ENCODE measurements at places on chromosomes 2 and 18.

DNA sequence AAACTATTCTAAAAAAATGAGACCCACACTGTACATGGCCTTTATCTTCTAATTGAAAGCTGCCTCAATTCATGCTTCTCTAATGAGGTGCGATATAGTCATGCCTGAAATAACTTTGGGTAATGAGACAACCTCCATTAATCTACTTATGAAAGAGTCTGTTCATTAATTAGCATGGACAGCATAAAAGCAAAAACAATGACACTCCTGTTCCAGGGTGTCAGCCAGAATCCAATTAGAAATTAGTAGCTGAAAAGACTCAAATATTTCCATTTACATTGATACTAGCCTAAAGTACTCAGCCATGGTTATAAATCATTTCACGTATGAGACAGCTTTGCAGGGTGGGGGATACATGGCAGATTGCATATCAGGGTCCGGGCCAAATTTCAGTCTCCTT is 288.7 kb downstream of the AKAIN1 start:
- no peak overlapping the region for H3K27ac ChIP-seq
- no peak overlapping the region for H3K4me3 ChIP-seq
- H3K4me1 ChIP-seq: no peaks in the 10 kb centered on the region
- no peak for DNase-seq

GRCh38 chr2:181058378-181059269 is 78.2 kb downstream of the UBE2E3 start:
- no peaks in the 10 kb centered on the region for H3K27me3 ChIP-seq
- no peak overlapping the region for H3K27ac ChIP-seq
- DNase-seq: peak; percentile 21

DNA sequence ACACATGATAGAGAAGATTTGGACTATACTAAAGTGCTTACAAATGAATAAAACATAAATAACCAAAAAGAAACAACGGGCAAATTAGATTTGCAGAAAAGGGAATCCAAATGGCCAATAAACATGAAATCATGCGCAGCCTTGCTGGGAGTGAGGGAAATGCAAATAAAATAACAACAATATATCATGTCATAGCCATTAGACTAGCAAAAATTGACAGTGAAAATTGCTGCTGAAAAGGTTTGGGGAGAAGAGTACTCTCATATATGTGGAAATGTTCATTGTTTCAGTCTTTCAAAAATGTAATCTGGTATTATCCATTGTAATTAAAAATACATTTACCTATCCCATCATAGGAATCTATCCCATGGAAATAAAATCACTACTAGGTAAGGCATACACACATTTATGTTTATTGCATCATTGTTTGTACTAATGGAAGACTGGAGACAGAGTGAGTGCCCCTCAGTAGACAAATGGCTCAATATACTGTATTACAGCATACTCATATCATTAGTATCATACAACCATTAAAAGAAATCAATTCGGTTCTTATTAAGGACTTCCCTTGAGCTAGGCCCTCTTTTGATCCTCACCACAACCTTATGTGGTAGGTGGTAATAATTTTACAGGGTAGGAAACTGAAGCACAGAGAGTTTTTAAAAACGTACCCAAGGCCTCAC is 94.1 kb upstream of the MSTN start:
- no peak for DNase-seq
- no peak overlapping the region for H3K4me3 ChIP-seq
- H3K27ac ChIP-seq: no peak overlapping the region
- H3K36me3 ChIP-seq: no peaks in the 10 kb centered on the region

DNA sequence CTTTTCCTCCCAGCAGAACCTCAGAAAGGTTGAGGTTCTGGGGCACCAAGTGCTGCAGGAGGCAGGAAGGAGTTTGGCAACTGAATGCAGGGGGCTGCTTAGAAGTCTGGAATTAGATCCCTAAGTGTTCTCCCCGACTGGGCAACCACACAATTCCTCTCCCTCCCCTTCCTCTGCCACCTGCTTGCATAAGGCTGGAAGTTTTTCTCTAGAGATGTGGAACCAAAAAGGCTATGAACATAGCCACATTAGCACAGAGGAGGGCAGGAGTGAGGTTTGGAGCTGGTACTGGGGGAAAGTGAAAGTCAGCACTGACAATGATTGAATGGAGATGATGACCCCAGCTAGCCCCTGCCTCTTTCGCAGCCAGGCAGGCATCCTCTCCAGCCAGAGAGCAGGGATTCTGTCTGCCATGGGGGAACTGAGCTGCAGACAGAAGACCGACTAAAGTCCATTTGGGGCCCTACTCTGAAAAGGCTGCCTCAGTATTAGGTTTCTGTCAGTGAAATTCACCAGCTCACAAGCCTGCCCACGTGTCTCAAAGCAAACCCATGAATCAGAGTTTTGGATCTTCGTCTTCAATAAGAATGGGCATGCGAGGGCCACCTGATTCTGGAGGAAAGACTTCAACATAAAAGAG is 87.9 kb upstream of the ITGA6 start:
- no peaks in the 10 kb centered on the region for H3K36me3 ChIP-seq
- no peaks in the 10 kb centered on the region for H3K27me3 ChIP-seq
- DNase-seq: no peak
- no peaks in the 10 kb centered on the region for H3K4me1 ChIP-seq
- no peak overlapping the region for H3K27ac ChIP-seq

DNA sequence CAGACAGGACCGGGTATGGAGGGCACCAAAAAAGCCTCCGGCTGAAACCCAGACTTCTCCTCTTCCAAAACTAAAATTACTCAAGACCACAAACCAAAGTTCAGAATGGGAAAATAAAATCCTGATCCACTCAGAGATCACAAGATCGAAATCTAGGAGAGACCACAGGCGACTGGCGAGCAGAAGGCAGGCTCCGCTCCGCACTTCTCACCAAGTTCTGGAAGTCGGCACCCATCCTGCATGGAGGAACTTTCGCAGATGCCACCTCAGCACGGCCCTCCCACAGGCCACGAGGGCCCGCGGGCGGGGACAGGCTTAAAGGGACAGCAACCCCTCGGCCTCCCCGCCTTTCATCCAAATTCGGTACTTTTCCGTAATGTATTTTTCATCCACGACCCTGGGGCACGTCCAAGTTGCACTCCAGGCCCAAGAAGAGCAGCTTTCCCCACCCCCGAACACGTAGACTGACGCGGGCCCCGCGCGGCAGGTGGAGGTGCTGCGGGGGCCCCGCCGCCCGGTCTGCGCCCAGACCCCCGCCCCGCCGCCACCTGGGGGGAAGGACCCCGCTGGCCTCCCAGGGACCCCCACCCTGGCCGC is 43.7 kb downstream of the HDLBP start:
- H3K36me3 ChIP-seq: peaks cover 14% of the 10 kb centered on the region
- peak overlapping the region; percentile 97 for H3K27ac ChIP-seq
- peak; percentile 94 for DNase-seq
- peaks cover 45% of the 10 kb centered on the region for H3K4me1 ChIP-seq

DNA sequence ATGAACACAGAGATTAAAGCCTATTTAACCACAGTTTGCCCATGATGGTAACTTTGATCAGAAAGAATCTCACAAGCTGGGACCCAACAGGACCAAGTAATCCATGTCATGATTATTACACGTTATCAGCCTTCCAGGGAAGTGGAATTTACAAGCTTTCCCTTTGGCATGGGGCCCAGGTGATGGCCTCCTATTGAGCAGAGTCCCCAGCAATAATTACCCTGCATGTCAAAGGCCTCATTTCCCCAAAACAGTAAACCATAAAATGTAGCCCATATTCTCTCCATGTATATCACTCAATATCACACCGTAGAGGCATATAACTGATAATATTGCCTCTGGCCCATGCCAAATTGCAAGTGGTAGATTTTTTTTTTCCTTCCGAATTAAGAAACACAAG is 38.9 kb downstream of the PRKRA start:
- no peak overlapping the region for H3K4me3 ChIP-seq
- peaks cover 11% of the 10 kb centered on the region for H3K4me1 ChIP-seq
- H3K27ac ChIP-seq: no peak overlapping the region
- DNase-seq: no peak
- H3K36me3 ChIP-seq: no peaks in the 10 kb centered on the region
- H3K27me3 ChIP-seq: no peaks in the 10 kb centered on the region

- no peaks in the 10 kb centered on the region for H3K27me3 ChIP-seq
- H3K36me3 ChIP-seq: no peaks in the 10 kb centered on the region
- H3K4me1 ChIP-seq: no peaks in the 10 kb centered on the region
- H3K4me3 ChIP-seq: no peak overlapping the region
These were observed 100.4 kb downstream of the CCDC141 start for GRCh38 chr2:178949584-178949983.

GRCh38 chr2:29317077-29317517 is 201.9 kb downstream of the CLIP4 start:
- no peak overlapping the region for H3K27ac ChIP-seq
- H3K27me3 ChIP-seq: peaks cover 38% of the 10 kb centered on the region

DNA sequence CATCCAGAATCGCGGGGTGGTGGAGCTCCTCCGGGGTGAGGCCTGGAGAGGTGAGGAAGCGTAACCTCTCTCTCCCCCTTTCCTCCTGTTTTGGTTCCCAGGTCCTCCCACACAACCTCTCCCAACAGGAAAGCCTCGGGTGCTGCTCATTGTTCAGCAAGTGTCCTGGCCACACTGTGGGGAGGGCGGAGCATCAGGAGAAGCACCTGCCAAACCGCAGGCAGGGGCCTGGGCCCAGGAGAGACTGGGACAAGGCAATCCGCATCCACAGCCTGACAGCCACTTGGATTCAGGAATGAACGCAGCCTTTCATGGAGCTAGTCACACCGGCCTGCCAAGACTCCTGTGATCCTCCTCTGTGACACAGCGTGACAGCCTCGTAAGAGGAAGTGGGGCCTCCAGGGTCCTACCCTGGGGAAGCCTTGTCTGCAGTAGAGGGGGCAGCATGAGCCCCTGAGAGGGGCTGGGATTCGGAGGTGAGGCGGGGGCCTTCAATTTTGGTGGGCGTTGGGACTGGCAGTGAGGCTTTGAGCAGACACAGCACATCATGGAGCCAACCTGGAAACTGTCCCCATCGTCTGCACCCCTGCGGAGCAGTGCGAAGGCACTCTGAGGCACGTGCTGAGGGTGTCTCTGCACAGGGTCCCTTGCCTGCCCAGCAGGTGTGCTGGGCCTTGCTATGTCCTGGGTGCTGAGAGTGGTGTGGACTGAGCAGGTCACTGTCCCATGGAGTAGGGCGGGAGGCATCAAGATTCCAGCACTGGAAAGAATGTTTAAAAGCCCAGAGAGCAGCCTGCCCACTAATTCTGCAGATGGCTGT is 62.2 kb downstream of the EDAR start:
- H3K4me3 ChIP-seq: no peak overlapping the region
- peaks cover 21% of the 10 kb centered on the region for H3K27me3 ChIP-seq
- no peak overlapping the region for H3K27ac ChIP-seq
- no peaks in the 10 kb centered on the region for H3K36me3 ChIP-seq
- H3K4me1 ChIP-seq: no peaks in the 10 kb centered on the region

DNA sequence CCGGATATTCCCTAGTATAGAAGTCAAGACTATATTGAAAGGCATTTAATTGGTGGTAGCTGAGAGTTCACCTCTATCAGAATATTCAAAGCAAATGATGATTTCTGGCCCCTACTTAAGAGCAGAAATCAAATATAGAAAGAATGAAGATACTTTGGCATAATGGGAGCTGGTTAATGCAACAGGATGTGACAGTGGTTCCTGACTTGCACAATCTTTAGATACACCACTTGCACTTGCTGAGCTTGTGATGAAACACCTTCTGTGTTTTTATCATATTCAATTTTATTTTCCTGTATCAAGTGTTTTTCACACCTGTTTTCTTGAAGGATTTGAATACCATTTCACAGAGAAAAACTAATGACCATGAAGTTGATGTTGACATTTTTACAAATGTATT is 124.1 kb upstream of the CDH19 start:
- H3K4me1 ChIP-seq: no peaks in the 10 kb centered on the region
- H3K27ac ChIP-seq: no peak overlapping the region
- no peak for DNase-seq
- H3K27me3 ChIP-seq: no peaks in the 10 kb centered on the region

- no peaks in the 10 kb centered on the region for H3K36me3 ChIP-seq
- DNase-seq: no peak
- H3K4me1 ChIP-seq: no peaks in the 10 kb centered on the region
- no peak overlapping the region for H3K27ac ChIP-seq
These were observed 171.4 kb upstream of the EPAS1 start for GRCh38 chr2:46125798-46126197.

- no peak overlapping the region for H3K27ac ChIP-seq
- no peaks in the 10 kb centered on the region for H3K27me3 ChIP-seq
- H3K4me3 ChIP-seq: no peak overlapping the region
- DNase-seq: no peak
- no peaks in the 10 kb centered on the region for H3K4me1 ChIP-seq
These were observed 3.4 kb downstream of the FANCL start for GRCh38 chr2:58237741-58238140.

DNA sequence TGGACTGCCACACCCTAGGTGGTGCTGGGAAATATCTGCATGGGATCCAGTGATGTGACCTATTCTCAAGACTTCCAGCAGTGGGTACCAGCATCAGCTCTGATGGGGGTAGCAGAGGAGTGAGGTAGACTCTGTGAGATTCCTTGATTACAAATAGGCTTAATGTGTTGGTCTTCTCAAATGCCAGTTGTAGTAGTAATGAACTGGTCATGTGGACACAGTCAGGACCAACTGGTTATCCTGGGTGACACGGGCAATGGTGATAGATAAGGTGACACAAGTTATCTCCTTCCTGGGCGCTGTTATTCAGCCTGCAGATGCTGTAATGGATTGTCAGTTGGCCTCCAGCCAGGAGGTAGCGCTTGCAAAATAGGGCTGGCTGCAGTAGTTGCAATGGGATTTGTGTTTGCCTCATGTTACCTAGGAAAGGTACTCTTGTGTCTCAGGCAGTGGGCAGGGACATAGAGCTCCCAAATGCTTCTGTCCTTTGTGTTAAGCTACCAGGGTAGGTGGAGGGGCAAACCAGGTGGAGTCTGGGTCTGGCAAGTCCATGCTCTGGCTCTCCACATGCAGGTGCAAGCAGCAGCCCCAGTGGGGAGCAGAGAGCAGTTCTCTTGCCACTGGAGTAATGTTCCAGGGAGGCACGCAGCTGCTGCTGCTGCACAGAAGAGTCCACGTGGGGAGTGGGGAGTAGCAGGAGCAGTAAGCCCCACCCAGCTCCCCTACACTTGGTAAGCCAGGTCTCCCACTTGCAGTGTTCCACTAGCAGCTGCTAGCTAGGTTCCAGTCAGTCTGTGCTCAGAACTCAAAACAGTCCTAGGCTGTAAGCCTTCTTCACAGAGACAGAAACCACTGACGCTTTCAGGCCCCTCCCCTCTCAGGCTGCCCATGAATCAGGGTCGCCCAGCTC is 505.4 kb upstream of the DDX18 start:
- H3K36me3 ChIP-seq: no peaks in the 10 kb centered on the region
- no peaks in the 10 kb centered on the region for H3K4me1 ChIP-seq
- no peak overlapping the region for H3K27ac ChIP-seq

- no peak overlapping the region for H3K4me3 ChIP-seq
- H3K4me1 ChIP-seq: no peaks in the 10 kb centered on the region
- H3K27me3 ChIP-seq: no peaks in the 10 kb centered on the region
- H3K36me3 ChIP-seq: no peaks in the 10 kb centered on the region
- DNase-seq: no peak
These were observed 44.6 kb downstream of the ADD2 start for GRCh38 chr2:70723286-70723885.

Data from tibial artery (tissue), 4 donors.